ENCODE measurements at places on chromosomes 11 and 22.

DNA sequence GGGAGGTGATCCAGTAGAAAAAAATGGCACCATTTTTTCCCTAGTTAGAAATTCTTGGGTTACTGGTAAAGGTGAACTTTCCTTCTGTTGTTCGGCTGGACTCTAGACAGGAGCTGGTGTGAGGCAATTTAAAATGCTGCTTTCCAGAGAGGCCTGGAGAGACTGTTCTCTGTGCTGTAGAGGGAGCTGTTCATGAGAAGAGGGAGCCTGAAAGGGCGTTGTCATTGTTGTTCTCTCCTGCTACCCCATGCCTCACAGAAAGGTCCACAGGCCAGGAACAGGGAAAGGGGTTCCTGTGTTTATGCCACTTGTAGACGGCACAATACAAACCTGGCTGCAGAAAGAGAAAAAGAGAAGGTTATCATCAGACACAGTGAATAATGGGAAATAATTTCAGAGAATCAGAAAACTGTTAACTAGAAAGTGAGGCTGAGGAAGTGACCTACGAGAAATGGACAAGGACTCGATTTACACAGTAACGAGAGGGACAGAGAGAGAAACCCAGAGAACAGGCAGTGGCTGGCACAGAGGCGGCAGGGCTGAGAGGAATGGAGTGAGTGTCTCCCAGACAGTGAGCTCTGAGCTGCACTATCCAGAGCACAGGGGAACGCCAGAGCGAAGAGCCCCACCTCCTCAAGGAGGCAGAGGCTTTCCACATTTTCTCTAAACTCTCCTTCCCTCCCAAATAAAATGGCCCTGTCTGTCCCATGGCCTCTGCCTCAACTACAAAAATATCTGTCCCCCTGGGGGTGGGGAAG lies 109.2 kb downstream of the RRM1 start:
- no peak for DNase-seq

- DNase-seq, result no peak
Measured at GRCh38 chr11:2750101-2750681, 50.4 kb upstream of the KCNQ1OT1 start.

- DNase-seq, result no peak
Measured at GRCh38 chr11:60376601-60377000, 1.7 kb upstream of the MS4A7 start.

- DNase-seq, result no peak
Measured at GRCh38 chr22:23773483-23774113, 949 bp downstream of the MMP11 start.

DNA sequence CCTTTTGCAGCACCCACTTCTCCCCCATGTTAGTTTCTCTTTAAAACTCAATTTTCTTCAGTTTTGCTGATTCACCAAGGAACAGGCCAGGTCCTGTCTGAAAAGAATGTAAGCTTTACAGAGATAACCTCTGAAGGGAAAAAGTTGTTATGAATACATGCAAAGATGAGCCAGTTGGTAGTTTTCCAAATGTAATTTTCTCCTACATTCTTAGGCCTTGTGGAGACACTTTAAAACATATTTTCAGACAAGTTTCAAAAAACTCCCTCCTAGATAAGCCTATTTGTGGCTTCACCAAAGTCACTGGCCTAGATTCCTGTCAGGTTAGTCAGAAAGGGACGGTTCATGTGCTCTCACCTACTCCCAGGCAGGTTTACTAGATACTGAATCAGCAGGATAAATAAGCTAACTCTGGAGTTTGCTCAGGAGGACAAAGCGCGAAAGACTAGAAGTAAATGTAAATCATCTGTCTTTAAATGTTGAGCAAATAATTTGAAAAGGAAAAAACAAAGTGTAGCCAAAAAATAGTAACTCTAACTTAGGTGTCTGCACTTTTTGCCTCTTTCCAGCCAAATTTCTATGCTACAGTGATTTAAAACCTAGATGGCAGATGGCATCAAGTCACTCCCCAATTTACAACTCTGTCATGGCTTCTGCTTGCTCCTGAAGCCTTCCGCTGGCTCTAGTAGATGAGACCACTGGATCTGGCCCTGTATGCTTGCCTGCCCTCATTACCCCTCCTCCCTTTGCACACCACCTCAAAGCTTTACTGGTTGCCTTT lies 4.9 kb upstream of the ATP6V1E1 start:
- no peak for DNase-seq

DNA sequence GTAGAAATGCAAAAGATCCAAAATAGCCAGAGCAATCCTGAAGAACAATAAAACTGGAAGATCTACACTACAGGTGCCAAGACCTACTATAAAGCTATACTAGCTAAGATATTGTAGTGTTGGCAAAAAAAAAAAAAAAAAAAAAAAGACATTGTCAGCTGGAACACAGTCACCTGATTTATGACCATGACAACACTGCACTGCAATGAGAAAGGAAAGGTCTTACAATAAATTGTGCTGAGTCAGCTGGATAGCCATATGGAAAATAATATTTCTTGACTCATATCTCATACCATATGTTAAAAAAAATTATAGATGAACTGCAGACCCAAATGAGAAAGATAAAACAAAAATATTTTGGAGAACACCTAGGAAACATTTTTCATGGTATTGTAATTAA lies 3.1 kb upstream of the PANX3 start:
- no peak for DNase-seq

DNA sequence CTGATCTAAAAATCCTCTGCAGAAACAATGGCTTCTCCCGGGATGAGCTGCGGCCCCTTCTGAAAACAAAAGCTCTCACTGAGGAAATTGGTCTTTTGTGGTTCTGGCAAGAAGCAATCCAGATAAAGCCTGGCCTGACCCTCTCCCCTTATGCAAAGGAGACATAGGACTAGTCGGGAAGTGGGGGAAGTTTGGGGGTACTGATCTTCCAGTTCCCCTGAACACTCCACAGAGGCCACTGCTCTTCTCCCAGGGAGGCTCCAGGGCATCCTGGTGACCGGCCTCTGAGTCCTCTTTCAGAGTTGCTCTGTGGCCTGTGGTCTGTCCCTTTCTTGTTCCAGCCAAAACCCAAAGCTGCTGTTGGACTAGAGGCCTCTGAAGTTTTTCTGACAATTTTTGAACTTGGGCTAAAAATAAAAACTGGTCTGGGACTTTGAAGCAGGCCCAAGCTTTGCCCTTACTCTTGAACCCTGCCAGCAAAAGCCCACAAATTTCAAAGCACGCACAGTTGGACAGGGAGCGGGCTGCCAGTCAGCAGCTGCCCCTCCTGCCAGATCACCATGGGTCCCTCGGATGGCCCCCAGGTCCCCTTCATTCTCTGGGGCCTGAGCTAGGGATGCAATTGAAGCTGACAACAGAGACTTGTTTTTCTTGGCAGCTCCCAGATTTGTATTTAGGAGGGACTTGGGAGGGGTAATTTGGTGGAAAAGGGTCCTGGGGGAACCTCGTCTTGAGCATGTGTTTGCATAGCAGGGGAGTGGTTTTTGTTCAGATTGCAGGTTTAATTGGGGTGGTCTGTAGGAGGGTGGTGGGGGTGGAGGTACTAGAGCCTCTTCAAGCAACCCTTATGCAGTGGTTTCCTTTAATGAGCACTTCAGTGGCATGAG lies 381.6 kb upstream of the CADM1 start:
- DNase-seq, result no peak

DNA sequence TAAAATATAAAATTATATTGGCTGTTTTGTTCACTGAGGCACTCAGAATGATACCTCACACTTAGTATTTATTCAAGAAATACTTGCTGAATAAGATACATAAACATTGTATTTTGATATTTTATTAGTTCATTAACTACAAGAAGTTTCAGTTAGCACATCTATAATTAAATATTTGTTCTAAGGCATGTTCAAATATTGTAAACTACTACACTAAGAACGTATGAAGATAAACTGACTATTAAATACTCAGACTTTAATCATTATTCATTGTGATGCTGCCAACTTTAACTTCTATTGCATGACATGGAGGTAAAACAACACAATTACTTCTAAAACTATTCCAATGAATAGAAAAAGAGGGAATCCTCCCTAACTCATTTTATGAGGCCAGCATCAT lies 129.5 kb downstream of the ATG16L2 start:
- no peak for DNase-seq

DNA sequence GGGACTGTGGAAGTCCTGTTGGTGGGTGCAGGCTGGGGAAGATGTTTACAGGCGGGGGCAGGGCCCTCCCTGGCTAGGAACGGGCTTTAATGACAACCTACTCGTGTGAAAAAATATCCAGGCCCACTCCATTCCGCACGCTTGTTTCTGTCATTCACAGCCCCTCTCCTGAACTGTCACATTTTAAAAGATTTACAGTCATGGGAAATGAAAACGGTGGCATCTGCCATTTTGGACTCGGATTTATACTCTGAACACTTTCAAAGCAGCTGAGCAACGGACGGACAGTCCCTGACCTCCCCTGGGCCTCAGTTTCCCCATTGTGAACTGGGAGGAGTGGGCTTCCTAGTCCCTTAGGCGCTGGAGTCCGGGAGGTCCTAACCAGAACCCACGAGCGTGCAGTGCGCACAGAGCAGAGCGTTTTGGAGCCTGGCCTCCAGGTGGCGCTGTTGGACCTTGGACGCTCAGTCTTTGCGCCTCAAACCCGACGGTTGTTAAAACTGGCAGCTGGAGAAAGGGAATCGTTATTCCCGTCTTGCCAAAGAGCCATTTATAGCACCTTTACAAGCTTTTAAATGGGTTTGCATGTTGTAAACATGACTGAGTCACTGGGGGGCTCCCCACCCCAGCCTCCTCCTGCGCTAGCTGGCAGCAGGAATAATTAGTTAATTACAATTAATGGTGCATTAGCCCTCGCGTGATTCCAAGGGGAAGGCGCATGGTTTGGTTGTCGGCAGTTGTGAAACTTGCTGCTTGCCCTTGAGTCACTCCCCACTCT lies 75.3 kb downstream of the FBLN1 start:
- DNase-seq, result peak; percentile 81

DNA sequence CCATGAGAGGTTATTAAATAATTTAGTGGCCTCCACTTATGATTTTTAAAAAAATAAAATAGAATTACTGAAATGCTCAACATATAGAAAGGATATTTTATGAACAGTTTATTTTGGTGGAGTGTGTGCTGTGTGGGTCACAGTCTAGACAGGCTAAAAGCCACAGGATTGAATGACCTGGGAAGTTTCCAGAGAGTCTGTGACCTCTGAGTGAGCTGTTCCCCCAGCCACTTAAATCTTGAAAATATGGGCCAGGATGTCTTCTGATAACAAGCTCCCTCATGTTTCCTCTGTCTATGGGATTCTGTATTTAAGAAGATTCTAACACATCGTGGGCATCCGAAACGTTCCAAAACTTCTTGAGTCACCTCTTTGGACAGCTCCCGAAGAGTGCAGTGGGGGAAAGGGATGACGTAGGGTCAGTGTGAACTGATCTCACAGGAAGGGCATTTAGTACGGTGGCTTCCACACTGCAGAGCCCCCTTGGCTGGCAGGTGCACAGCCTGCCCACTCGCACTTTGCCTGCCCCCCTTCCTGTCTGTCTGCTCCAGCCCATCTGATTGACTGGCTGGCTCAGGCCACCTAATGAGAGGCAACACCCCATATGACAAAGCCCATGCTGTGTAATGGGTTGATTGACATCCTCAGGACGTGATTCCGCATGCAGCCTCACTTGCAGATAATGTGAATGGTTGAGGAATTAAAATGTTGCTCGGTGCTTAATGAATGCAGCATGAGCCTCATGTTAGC lies 97.4 kb downstream of the NTM start:
- DNase-seq, result no peak

- no peak for DNase-seq
Measured at GRCh38 chr22:37563153-37564081, 3.1 kb downstream of the CDC42EP1 start.

DNA sequence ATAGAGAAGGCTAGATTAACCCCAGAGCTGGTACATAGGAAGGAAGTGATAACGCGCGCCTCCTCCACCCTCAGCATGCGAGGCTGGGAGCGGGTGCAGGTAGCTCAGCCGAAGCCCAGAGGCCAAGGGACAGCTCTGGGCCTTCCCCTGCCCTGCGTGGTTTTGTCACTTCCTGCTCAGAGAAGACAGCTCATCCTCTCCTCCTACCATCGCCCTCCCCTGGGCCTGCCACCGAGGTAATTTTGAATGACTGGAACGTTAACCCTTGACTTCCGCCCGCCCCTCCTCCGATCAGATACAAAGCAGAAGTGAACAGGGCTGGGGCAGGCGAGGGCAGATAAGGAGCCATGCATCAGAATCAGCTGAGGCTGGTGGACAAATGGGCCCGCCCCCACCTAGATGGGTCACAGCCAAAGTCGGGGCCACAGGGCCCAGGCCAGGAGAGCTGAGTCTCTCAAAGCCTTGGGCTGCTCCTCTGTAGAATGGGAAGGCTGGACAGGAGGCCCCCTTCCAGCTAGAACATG lies 1.6 kb downstream of the RAC2 start:
- DNase-seq, result peak; percentile 92

DNA sequence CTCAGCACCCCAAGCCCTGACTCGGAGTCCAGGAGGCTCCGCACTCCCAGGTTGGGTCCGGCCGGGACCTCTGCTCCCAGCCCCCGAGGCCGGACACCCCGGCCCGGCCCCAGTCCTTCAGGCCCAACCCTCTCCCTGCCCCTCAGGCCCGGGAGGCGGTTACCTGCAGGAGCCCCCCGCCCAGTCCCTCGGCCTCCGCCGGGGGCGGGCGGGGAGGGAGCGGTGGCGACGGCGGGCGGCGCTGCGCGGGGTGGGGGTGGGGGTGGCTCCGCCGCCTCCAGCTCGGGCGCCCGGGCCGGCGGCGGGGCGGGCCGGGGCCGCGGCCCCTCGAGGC lies 310 bp downstream of the TCF20 start:
- no peak for DNase-seq

GRCh38 chr11:17750013-17750800 lies 15.6 kb downstream of the KCNC1 start:
- no peak for DNase-seq

DNA sequence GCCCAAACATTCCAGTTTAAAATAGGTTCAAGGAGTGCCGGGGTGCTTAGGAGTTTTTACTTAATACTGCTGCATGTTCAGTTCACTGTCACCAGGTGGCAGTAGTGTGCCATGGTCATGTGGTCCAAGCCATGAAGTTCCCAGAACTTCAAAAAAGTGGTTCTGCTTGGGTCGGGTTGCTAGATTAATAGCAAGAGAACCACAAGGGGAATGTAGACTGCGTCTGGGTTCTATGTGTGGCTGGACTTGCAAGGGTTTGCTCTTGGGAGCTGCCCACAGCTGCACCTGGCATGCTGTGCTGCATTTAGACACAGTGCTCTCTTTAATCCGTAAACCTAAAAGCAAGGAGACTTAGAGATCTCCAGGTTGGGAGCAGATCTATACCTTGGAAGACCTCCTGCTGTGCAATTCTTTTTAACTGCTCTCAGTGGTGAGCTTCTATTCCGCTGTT lies 6.5 kb upstream of the SPON1 start:
- DNase-seq, result peak; percentile 78

DNA sequence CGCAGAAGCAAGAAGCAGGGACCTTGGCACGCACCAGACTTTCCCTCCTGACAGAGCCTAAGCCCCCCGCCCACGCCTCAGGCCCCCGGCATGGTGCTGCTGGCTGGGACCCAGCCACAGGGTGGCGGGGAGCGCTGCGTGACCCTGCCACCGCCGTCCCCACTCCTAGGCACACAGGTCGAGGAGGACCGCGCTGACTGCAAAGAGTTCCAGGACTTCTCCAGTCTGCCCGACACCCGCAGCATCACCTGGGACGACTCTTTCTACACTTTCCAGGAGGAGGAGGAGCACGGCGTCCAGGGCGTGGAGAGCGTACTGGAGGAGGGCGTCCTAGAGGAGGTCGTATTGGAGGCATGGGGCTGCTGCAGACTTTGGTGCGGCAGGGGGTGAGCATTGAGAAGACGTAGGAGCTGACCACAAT lies 103.7 kb downstream of the TRIM51G start:
- no peak for DNase-seq
